ENCODE measurements at places on chromosomes 6 and 20.

GRCh38 chr20:32523613-32524213 lies 61.4 kb downstream of the NOL4L start:
- DNase-seq, result no peak

DNA sequence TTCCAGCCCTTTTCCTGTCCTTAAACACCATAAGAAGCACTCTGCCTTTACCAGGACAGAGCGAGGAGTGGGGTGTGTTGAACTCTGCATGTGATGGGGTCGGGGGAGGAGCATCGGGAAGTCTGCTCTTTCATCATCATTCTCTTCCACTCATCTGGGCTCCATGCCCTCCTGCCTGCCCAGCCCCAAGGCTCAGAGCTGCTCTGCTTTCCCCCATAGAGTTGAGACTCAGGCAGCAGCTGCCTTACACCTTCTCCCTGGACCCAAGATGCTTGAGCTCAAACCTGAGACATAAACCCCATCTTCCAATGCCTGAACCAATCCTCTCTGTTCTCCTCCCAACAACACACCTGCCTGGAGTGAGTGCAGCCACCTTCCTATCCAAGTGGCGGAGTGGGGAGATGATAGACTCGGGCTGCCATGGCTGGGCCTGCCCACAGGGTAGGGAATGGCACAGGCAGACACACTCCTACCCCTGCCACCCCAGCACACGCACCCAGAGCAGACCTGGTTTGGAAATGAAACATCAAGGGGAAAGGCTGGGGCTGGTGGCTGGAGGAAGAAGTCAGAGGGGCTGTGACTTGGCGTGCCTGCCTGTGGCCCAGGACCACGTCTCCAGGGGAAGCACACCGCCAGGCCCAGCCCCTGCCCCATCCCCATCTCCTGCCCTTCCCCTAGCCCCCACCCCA lies 28.4 kb downstream of the TFEB start:
- no peak for DNase-seq

GRCh38 chr6:141209890-141210289 lies 922.8 kb upstream of the GJE1 start:
- no peak for DNase-seq

GRCh38 chr20:40610730-40611129 lies 78.3 kb downstream of the MAFB start:
- DNase-seq, result no peak

- DNase-seq, result no peak
Measured at GRCh38 chr6:105495515-105495914, 92.6 kb upstream of the PREP start.

GRCh38 chr6:89597988-89598387 lies 40.6 kb downstream of the LYRM2 start:
- DNase-seq, result no peak
